ENCODE measurements at places on chromosomes 7 and 10.
A peak's percentile ranks its signal among the peaks of the same experiment; 100 is the strongest.

DNA sequence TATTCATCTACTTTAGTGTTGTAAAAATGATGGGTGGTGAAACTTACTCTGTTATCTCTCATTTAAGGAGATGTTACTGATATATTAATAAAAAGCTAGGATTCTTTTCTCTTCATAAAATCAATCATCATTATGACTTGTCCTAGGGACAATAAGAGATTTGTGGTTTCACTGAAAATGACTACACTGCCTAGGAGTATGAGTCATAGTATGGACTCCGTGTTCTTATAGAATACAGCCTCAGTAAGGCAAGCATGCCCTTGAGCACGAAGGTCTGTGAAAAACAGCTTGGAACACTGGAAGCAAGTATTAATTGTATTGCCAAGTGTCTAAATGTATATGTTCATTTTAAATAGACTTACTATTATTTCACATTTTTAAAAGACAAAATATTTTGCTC lies 749.2 kb upstream of the PCDH15 start:
- no peak for DNase-seq

DNA sequence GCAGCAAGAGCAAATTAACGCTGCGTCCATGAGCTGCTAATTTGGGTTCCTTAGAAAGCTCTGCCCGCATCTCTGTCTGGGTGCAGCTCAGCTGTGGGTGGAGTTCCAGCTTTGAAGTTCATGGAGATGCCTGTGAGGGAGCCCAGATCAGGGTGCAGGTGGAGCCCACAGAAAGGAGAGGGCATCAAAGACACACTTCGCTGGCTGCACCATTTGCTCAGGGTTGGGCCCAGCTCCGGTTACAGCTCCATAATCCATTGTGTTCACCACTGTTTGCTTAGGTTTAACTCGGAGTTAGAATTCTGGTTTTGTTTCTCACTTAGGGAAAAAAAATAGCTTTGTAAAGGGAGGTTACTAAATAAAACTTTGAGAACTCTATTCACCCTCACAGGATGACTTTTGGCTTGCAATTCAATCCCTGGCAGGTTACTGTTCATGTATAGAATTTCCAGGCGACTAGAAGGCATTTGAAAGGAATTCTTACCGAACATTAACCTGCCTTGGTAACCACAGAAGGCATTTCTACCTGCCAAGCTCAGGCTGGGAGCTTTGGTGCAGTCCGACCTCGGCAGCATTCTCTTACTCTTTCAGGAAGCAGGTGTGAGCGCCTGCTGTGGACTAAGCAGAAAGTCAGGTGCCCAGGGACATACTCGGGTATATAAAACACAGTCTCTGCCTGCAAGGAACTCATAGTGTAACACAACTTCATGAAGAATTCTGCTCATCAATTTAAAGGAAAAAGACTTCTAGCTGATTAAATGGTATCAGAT lies 179.5 kb upstream of the RNF32 start:
- DNase-seq: no peak

- no peak for DNase-seq
Observed at GRCh38 chr7:71145906-71146901, 14.3 kb downstream of the GALNT17 start.

DNA sequence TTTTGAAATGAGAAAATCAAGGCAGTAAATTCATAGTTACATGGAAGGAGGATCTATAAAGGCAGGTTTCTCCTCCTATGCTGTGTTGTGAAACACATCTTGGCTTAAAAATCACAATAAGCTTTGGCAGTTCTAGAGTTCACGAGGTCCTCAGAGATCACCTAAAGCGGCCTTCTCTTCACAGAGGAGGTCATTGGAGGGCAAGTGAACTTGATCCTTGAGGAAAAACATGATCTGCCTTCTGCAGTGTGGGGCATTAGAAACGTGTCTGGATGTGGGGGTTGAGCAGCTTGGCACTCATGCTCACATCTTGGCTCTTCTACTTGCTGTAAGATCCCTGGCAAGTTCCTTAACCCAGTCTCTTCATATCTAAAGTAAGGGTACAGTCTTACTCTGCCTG lies 96.1 kb upstream of the BMPER start:
- no peak for DNase-seq

- no peak for DNase-seq
Observed at GRCh38 chr7:139131-139530, 53.2 kb upstream of the FAM20C start.

DNA sequence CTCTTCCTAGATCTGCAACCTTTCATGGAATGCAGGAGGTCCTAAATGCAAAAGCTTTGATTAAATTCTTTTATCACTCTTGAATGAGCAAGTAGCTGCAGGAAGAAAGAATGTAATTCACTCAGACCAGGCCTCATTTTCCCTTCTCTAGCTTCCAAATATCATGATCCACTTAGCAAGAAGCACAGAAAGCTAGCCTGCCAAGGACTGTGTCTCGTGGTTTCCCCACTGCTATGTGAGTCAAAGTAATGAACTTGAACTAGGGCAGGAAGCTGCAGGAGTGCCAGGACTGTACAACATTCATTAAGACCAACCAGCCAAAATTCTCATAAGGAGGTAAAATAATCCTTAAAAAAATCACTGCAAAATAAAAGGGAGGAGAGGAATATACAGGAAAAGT lies 379.2 kb downstream of the CALN1 start:
- peak; percentile 13 for DNase-seq

DNA sequence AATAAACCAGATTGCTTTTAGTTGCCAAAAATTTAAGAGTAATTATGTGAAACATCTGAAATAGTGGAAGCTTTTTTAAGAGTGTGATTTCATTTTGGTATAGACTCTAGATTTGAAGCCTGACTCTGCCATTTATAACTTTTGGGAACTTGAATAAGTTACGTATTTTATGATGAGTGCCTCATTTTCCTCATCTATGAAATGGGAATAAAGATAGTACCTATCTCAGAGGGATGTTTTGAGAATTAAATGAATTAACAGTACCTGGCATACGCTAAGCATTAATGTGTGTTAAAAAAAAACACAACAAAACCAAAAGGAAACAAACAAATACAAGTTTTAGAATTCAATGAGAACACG lies 12.9 kb downstream of the PRKAR2B start:
- no peak for DNase-seq

DNA sequence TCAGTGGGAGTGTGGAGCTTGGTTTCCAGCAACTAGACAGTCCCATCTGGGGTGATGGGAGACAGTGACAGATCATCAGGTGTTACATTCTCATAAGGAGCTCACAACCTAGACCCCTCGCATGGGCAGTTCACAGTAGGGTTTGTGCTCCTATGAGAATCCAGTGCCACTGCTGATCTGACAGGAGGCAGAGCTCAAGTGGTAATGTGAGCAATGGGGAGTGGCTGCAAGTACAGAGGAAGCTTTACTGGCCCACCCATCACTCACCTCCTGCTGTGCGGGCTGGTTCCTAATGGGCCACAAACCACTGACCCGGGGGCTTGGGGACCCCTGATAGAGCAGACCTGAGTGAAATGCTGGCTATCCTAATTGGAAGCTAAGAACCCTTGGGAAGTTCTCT lies 242.8 kb downstream of the BAMBI start:
- no peak for DNase-seq

DNA sequence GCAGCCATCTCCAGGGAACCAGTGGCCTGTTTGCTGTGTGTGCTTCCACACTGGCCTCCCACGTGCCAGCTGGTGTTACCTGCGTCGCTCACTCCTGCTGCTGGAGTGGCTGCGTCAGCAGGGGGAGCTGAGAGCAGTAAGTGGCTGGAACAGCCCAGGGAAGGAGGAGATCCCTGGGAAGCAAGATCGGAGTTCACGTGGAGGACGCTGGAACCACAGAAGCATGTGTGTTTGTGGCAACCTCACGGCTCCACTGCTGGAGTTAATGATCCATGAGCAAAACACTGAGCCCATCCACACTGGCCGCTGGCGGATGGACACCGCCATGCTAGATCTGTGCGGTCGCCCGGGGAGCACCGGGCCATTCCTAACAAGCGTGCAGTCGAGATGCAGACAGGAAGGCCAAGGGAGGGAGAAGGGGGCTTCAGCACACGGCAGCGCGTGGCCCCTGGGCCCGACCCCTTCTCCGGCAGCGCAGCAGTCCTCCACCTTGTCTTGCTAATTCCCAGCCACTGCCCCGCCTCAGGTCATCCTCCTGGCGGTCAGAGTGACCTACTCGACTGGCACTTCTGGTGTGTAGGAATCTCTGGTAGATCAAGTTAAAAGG lies 68.5 kb upstream of the EEPD1 start:
- DNase-seq: no peak

GRCh38 chr7:5636914-5637313 lies 144.5 kb downstream of the RNF216 start:
- DNase-seq: no peak

- no peak for DNase-seq
Observed at GRCh38 chr10:6465854-6466601, 114.0 kb downstream of the PRKCQ start.

GRCh38 chr10:60525716-60526585 lies 136.3 kb upstream of the ANK3 start:
- DNase-seq: no peak

GRCh38 chr10:82934429-82934828 lies 1059.4 kb downstream of the NRG3 start:
- no peak for DNase-seq

- no peak for DNase-seq
Observed at GRCh38 chr10:36679554-36679953, 445.8 kb upstream of the ANKRD30A start.
